ENCODE measurements at places on chromosomes 4 and X.

- DNase-seq: no peak
These were observed 170.7 kb upstream of the PUDP start for GRCh38 chrX:7318661-7319060.

- no peak for DNase-seq
These were observed 118.2 kb downstream of the NAF1 start for GRCh38 chr4:163048447-163048846.

DNA sequence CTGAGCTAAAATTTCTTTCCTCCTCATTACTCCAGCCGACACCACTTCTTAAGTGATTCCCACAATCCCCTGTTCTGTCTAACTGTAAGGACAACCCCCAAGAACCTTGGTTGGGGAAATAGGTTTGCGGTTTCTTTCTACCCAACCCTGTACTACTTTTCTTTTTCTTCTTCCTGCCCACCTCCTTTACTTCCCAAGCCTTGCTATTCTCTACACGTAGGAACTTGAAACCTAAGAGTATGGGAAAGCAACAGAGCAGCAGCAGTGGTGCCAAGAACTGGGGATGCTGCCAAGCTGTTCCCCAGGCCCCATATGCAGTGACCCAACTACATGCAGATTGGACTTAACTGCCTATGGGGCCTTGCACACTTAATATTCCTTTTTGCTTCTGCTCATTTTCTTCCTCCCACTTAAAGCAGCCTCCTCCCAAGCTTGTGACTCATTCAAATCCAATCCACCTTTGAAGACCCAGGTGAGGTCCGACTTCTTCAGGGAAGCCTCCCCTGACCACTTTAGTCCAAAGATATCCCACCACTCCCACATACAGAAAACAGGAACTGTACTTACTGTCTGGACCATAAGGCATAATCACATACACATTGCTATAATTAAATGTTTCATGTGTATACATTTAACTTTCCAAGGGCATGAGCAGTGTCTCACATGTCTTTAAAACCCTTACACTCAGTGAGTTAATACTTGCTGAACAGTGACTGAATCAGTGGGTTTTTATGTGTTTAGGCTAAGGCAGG is 1.7 kb downstream of the FAM120C start:
- no peak for DNase-seq

DNA sequence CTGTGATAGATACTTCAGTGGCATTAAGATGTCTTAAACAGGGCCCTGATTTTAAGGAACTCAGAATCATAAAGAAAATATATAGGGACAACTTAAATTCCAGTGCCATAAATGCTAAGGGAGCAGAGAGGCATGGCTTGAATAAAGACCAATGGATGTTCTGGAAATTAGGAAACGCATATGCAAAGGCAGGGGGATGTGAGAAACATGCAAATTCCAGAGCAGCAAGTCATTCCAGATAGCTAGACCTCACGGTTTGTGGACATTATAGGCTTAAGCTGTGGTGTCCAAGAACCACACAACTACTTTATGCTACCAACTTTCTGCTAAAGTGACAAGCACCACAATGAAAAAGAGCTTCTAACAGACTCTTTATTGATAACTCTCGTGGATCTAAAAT is 132.6 kb upstream of the ANK2 start:
- no peak for DNase-seq

- no peak for DNase-seq
These were observed 11.6 kb downstream of the CXCL13 start for GRCh38 chr4:77617203-77617602.

DNA sequence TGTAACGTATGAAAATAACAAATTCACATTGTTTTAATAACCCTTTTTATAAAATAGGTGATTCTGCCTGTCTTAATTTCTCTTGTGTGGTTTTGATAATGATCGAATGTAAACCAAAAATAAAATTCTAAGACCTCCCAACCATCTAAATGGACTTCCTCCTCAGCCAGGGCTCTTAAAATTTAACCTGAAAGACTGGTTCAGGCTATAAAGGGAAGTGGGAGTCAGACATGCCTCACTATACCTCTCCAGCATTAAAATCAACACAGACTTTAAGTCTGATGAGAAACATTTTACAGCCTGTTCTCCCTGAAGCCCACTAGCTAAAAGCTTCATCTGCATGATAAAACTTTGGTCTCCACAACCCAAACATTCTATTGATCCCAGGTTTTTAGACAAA is 97.6 kb upstream of the STIM2 start:
- DNase-seq: no peak

DNA sequence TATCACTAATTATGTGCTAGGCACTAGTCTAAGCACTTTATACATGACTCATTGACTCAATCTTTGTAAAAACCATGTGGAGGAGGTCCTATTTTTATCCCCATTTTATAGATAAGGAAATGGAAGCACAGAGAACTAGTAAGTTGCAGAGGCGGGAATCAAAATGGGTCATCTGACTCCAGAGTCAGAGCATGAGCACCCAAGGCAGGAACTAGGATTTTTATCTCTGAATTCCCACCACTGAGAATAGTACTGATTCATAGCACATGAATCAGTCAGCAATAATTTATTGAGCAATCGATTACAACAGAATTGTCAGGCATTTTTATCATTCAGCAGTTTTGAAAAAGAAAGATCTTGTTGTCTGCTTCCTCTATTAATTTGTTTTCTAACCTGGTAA is 19.3 kb downstream of the SCARB2 start:
- no peak for DNase-seq

GRCh38 chrX:41733939-41734338 is 10.0 kb downstream of the GPR82 start:
- DNase-seq: peak; percentile 15

DNA sequence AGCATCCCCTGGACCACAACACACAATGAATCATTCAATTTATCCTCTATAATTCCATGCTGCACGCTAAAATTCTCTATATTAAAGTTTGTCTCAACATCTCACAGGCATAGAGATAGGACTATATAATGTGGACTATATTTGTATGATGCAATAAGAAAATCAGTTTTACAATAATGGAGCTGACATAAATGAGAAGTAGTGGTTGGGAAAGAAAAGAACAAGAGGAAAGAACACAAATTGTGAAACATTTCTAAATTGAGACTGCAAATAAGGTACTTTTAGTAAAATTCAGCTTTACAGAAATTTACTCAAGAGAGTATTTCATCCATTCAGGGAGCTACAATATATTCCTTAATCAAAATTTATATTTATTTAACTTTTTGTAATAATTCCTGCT is 120.4 kb downstream of the ARAP2 start:
- DNase-seq: no peak

DNA sequence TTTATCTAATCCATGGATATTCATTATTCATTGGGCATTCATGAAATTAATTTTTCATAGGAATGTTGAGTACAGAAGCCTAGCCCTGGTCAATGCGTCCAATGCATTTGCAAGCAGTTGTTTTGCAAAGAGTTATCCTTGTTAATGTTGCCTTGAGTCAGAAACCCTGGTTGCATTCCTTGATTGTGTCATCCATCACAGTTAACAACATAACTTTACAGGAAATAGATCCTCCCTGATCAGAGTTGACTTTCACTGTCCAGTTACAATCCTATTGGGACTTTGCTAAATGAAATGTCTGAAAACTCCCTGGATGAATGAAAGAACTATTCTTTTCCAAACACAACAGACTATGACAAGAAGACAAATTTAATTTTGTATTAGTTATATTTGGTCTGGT is 924.3 kb upstream of the SLIT2 start:
- no peak for DNase-seq

DNA sequence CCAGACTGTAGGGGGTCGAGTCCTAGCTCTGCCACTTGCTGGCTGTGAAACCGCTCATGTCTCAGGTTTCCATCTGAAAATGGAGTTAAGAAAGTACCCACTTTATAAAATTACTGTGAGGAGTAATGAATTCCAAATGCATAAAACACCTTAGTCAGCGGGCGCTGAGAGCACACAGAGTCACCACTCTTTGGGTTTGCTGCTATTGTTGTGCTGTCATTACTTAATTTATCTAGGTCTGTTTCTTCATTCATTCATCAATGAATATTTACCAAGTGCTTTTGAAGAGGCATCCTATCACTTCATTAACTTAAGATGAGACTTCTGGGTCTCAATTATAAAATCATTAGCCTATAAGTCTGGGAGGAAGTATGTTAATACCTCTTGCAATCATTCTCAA is 317.3 kb downstream of the FBXW7 start:
- no peak for DNase-seq

GRCh38 chr4:86442881-86443280 is 83.0 kb upstream of the MAPK10 start:
- peak; percentile 61 for DNase-seq

DNA sequence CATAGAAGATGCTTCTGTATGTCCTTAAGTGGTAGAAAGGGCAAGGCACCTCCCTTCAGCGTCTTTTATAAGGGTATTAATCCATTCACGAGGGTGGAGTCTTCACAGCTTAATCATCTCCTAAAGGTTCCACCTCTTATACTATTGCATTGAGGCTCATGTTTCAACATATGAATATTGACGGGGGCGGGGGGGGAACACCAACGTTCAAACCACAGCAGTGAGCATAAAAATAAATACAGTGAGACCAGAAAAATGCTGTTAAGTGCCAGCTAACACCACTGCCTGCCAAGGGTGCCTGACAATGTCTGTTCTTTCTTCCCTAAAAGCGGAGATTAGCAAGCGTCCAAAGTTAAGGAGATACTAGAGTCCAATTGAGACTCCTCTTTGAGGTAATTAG is 323.3 kb downstream of the STK32B start:
- no peak for DNase-seq

GRCh38 chr4:159463235-159463634 is 360.4 kb downstream of the RAPGEF2 start:
- DNase-seq: no peak

DNA sequence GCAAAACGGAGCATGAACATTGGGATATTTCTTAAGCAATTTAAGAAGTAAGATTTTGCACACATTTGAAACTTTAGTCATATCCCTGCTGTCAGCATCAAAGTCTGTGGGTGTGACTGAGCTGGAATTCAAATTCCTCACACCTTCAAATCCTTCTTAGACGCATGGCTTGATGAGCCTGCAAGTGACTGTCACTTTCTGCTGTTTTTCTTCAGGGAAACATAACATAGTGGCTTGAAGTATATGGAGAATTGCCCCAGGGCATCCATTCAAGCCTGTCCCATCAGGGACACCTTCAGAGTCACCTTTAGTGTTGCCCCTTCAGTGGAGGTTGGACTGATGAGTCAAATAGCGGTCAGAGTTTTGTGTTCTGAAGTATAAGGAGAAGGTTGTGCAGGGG is 17.4 kb downstream of the FHDC1 start:
- no peak for DNase-seq

DNA sequence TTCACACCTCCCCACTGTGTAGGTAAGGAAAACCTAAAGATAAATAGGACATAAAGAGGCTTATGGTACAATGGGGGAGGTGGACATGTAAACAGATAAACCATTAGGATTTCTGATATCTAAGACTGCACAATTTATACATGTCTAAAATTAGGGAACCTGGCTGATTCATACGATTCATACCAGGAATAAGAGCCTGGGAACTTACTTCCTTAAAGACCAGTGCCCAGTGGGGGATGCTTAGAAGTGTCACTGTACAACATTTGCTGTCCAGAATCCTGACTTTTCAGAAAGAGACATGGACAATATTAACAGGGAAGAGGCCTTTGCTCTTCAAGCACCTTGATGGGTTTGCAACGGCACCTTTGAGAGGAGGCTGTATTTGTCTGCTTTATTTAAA is 116.8 kb upstream of the KIT start:
- DNase-seq: no peak

DNA sequence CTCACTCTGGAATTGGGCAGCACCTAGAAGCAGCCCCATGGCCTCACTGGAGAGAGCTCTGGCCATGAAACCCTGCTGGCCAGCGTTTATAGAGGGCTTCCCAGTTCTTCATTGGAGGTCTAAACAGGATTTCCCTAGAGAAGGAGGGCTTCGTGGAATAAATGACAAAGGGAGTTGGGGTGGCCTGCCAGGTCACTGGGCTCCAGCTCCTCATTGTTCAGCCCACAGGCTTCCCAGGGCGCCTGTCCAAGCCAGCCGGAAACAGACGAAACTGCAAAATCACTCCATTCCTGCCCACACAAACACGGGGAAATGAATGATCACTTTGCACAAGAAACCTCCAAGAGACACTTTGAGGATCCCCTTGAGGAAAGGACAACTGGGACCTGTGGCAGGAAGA is 189.7 kb downstream of the TSPAN5 start:
- peak; percentile 70 for DNase-seq

DNA sequence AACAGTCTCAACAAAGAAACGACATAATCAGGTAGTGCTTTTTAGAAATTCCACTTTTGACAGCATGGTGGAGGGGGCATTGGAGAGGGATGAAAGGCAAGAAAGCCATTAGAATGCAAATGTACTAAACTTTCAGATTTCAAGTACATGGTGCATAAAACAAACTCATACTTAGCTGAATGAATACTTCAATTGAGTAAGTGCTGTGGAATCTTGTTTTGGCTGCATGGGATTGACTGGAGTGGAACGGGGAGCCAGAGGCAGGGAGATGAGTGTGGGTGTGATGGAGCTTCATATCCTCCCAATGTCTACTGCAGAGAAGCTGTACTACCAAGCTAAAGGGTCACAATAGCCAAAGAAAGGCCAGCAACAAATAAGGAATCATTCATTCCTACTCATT is 52.4 kb downstream of the USP46 start:
- DNase-seq: no peak

DNA sequence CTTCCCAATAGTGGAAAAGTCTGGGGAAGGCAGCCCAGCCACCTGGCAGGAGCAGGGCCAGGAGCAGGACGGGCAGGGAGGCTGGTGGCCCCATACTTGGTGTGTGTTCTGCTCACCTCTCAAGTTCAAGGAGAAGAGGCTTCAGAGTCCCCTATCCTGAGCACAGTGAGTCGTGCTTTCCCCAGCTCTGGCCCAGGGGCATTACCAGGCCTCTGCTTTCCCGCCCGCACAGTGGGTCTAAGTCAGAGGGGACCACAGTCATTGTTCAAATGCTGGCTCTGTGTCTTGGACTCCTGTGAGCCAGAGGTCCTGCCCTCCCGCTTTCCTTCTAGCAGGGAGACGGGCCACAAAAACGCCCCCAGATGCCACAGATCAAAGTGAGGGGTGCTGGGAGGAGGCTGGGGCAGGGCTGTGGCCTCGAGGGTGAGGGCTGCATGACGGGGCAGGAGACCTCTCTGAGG is 27.6 kb downstream of the HTRA3 start:
- no peak for DNase-seq

DNA sequence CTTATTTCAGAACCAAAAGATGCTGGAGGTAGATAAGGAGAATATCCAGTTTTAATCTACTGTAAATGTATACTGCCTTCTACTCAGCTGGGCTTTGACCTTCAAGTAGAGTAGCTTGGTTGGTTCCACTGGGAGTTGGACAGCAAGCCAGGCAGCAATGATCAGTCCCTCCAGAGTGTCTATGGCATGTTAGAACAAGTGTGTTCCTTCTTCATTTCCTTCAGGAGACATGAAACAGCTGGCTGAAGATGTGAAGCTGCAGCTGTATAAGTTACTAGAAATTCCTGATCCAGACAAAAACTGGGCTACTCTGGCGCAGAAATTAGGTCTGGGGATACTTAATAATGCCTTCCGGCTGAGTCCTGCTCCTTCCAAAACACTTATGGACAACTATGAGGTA is 111.1 kb downstream of the NFKB1 start:
- DNase-seq: no peak
